ENCODE measurements at places on chromosomes 3 and 15.

GRCh38 chr3:150227839-150228238 is 180.3 kb upstream of the TSC22D2 start:
- no peak for ATAC-seq

GRCh38 chr3:57226176-57226575 is 1.4 kb upstream of the APPL1 start:
- no peak for ATAC-seq

- no peak for ATAC-seq
Observed at GRCh38 chr15:89629829-89630228, 25.4 kb downstream of the KIF7 start.

- peak; percentile 23 for ATAC-seq
Observed at GRCh38 chr3:120393243-120393642, 44.1 kb upstream of the LRRC58 start.

- ATAC-seq, result no peak
Observed at GRCh38 chr3:44948239-44948638, 27.7 kb downstream of the ZDHHC3 start.

GRCh38 chr3:50532062-50532705 is 28.8 kb upstream of the CACNA2D2 start:
- ATAC-seq, result no peak

DNA sequence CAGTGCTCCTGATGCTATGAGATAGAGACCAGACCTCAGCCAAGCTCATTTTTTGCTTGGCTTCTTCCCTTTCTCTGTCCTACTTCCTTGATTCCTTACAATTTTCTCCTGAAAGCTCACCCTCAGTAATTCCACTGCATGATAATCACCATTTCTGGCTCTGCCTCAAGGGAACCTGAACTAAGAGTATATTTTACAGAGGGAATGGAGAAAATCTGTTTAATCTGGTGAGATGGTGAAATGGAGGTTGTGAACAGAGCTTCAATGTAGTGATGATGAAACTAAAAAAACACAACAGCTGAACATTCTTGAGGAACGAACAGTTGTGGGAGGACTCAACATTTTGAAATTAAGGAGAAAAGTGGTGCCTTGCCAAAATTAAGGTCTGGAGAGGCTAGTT is 16.3 kb downstream of the HHLA2 start:
- ATAC-seq, result no peak

GRCh38 chr3:127192576-127193232 is at the start of gene PRR23E:
Gene PRR23E (plus strand): TSS chr3:127193131. CDS start chr3:127196686, 3,555 bp downstream.
- no peak for ATAC-seq

DNA sequence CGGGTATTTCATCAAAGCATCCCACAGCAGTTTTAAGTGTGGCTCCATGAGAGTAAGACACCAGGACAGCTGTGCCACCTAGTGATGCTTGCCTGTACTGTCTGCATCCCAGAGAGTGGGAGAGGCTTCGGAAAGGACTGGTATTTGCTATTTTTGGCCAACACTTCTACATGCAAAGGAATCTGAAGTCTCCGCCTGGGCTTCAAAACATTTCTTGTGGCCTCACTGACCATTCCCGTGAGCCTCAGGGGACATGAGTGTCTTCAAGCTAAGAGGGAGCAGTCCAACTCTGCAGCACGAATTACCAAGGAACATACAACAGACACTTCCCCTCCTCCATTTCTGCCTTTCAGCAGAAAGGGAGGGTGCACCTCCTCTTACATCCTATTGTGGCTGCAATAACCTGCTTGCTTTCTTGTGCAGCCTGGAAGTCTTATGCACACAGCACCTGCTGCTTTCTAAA is 177.5 kb downstream of the RORA start:
- peak; percentile 92 for ATAC-seq

GRCh38 chr3:14231145-14231990 is 52.8 kb downstream of the LSM3 start:
- no peak for ATAC-seq
